Natural killer cell treated with Interleukin-12 subunit alpha and Interleukin-12 subunit beta and Interleukin-15 and Interleukin-18, amount 100 ng/mL, for 72 hours (primary cell): ENCODE measurements at places on chromosomes 5 and 9.

DNA sequence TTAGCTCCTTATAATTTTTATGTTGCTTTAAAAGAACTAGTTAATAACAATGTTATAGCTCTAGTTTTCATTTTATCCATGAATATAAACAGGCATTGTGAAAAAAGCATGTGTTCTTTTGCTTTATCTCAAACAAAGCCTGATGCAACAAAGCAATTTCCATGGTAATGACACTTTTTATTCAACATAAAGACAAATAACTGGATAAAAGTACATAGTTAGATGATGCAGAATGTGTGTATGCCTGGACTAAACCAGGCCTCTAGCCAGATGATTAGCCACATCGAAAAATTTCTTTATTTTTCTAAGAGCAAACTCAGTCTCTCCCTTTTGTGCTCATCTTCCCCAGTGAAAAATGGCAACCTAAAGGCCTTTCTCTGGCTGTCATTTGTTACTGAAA lies 125.6 kb upstream of the TARS1 start:
- no peak overlapping the region for H3K27ac ChIP-seq
- DNase-seq: no peak
- no peaks in the 10 kb centered on the region for H3K36me3 ChIP-seq
- H3K4me1 ChIP-seq: no peaks in the 10 kb centered on the region
- H3K27me3 ChIP-seq: no peaks in the 10 kb centered on the region

- H3K4me3 ChIP-seq: no peak overlapping the region
- no peaks in the 10 kb centered on the region for H3K36me3 ChIP-seq
- H3K27ac ChIP-seq: no peak overlapping the region
- peaks cover 4% of the 10 kb centered on the region for H3K4me1 ChIP-seq
- no peaks in the 10 kb centered on the region for H3K27me3 ChIP-seq
Observed at GRCh38 chr9:136011703-136012496, 50.7 kb upstream of the UBAC1 start.

- H3K4me1 ChIP-seq: peaks cover 13% of the 10 kb centered on the region
- peak overlapping the region; percentile 56 for H3K27ac ChIP-seq
- no peaks in the 10 kb centered on the region for H3K36me3 ChIP-seq
- H3K27me3 ChIP-seq: no peaks in the 10 kb centered on the region
Observed at GRCh38 chr5:55533521-55534435, 986 bp downstream of the PLPP1 start.

- DNase-seq: no peak
- no peaks in the 10 kb centered on the region for H3K36me3 ChIP-seq
- H3K27me3 ChIP-seq: no peaks in the 10 kb centered on the region
- no peak overlapping the region for H3K4me3 ChIP-seq
Observed at GRCh38 chr9:95029720-95030119, 287.8 kb downstream of the FANCC start.

- no peak overlapping the region for H3K27ac ChIP-seq
- H3K4me3 ChIP-seq: no peak overlapping the region
- peaks cover 8% of the 10 kb centered on the region for H3K27me3 ChIP-seq
- H3K36me3 ChIP-seq: no peaks in the 10 kb centered on the region
Observed at GRCh38 chr9:35257986-35258659, 96.3 kb downstream of the UNC13B start.

DNA sequence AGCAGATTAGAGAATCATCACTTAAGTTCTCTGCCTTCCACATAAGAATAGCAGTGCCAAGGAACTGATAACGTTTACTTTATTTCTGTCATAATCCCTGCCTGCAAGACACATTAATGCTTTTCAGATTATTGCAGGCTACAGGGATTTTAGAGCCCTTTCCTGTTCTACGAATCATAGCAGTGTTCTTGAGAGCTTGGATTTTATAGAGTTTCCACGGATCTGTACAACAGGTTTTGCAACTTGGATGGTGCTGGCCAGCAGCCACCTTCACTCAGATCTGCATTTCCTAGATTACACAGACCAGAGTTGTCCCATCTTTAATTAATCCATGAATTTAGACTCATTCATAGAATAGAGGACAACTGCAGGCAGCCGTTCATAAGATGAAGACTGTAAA lies 38.1 kb downstream of the SLC12A2 start:
- H3K4me3 ChIP-seq: no peak overlapping the region
- H3K4me1 ChIP-seq: no peaks in the 10 kb centered on the region
- H3K27me3 ChIP-seq: no peaks in the 10 kb centered on the region

GRCh38 chr5:69502767-69503488 lies 10.3 kb downstream of the OCLN start:
- no peaks in the 10 kb centered on the region for H3K36me3 ChIP-seq
- peaks cover 4% of the 10 kb centered on the region for H3K27me3 ChIP-seq
- H3K4me1 ChIP-seq: no peaks in the 10 kb centered on the region
- no peak for DNase-seq

DNA sequence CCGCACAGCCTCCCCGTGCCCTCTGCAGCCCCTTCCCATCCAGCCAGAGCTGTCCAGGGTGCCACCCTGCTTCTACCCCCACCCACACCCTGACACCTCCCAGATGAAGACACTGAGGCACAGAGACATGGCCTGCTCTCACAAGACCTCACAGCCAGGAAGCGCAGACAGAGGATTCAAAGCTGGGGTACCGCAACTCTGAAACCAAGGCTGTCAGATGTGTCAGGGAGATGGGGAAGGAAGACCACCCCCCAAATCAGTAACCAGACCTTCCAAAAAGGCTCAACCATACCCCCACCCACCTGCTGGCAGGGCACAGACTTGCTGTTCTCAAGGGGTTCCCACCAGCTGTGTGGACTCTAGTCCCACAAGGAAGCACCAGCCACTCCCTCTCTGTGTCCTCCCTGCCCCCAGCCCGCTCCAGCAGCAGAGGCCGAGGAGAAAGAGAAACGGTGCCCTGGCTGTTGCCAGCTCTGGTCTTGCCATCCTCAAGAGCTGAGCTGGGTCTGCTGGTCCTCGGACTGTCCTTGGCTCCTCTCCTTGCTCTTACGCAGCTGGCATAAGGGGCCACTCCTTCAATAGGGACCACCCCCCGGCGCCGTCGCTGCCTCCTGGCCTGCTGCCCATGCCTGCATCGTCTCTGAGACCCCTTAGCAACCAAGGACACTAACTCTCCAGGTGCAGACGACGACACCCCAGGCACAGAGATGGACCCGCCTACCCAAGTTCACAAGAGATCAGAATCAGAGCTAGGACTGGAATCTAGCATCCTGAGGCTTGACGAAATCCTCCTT lies 699 bp downstream of the AKNA start:
- H3K36me3 ChIP-seq: peaks cover 26% of the 10 kb centered on the region
- no peaks in the 10 kb centered on the region for H3K27me3 ChIP-seq
- peak overlapping the region; percentile 82 for H3K27ac ChIP-seq
- peak; percentile 53 for DNase-seq

DNA sequence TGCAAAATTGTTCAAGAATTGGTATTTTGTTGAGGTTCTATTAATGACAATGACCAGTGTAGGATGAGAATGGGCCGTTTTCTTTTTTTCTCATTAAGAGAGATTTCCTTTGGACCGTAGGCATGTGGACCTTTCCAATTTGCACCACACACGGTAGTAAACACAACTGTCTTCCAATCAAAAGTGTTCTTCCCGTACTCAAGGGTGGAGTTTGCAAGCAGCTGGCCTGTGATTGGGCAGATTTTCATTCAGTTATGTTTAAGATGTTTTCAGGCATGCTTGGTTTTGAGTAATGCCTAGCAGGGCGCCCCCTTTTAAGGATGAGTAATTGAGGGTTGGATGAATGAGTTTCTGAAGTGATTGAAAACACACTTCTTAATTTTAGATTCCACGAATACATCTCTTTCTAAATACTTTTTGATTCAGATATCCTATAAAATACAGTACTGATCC lies 2.5 kb downstream of the KDM3B start:
- H3K27me3 ChIP-seq: no peaks in the 10 kb centered on the region
- H3K4me1 ChIP-seq: peaks cover 48% of the 10 kb centered on the region
- no peak for DNase-seq
- peak overlapping the region; percentile 99 for H3K4me3 ChIP-seq
- H3K27ac ChIP-seq: peak overlapping the region; percentile 96
- H3K36me3 ChIP-seq: peaks cover 6% of the 10 kb centered on the region

DNA sequence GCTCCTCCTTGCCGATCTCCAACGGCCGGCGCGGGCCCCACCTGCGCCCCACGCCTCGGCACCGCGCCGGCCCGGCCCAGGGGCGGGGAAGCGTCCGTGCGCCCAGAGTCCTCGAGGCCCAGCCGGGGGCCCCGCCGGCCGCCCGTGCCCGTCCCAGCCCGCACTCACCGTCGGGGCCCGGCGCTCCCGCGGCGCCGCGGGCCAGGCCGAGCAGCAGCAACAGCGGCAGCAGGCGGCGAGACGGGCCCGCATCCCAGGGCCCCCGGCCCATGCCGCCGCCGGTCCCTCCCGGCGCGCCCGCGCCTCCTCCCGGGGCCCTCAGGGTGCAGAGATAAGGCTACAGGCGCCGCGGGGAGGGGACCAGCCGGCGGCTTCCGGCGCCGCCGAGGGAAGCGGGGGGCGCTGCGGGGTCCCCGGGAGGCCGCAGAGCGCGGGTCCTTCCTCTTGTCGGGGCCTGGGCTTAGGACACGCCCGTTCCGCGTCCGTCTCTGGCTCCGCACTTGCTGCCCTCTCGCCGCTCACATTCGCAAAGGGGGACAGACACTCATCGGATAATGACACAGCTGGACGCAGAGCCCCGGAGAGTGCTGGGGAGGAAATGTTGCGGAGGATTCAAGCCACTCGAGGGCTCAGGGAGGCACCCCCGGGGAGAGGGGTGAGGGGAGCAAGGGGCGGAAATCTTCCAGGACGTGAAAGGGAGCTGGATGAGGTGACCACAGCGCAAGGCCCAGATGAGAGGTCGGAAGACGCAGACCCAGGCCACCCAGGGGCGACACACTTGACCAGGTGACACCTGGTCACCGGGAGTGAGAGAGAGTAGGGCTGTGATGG lies at the start of gene SUSD1:
Gene SUSD1 (minus strand): TSS at position 333 of the 831 bp plus-strand sequence. CDS start 62 bp downstream, at position 271.
- peak within 1 kb of the TSS; percentile 94 for H3K27ac ChIP-seq
- H3K4me1 ChIP-seq: peaks cover 60% of the 10 kb centered on the region
- H3K27me3 ChIP-seq: no peaks in the 10 kb centered on the region
- peak; percentile 63 for DNase-seq

GRCh38 chr9:130699047-130699446 lies 5.5 kb downstream of the EXOSC2 start:
- no peak for DNase-seq
- no peak overlapping the region for H3K4me3 ChIP-seq
- peaks cover 34% of the 10 kb centered on the region for H3K4me1 ChIP-seq
- H3K36me3 ChIP-seq: peaks cover 45% of the 10 kb centered on the region
- H3K27me3 ChIP-seq: no peaks in the 10 kb centered on the region

GRCh38 chr5:149963729-149964128 lies 3.2 kb downstream of the SLC26A2 start:
- no peaks in the 10 kb centered on the region for H3K27me3 ChIP-seq
- no peak for DNase-seq
- no peak overlapping the region for H3K4me3 ChIP-seq
- H3K36me3 ChIP-seq: peaks cover 6% of the 10 kb centered on the region
- no peak overlapping the region for H3K27ac ChIP-seq

DNA sequence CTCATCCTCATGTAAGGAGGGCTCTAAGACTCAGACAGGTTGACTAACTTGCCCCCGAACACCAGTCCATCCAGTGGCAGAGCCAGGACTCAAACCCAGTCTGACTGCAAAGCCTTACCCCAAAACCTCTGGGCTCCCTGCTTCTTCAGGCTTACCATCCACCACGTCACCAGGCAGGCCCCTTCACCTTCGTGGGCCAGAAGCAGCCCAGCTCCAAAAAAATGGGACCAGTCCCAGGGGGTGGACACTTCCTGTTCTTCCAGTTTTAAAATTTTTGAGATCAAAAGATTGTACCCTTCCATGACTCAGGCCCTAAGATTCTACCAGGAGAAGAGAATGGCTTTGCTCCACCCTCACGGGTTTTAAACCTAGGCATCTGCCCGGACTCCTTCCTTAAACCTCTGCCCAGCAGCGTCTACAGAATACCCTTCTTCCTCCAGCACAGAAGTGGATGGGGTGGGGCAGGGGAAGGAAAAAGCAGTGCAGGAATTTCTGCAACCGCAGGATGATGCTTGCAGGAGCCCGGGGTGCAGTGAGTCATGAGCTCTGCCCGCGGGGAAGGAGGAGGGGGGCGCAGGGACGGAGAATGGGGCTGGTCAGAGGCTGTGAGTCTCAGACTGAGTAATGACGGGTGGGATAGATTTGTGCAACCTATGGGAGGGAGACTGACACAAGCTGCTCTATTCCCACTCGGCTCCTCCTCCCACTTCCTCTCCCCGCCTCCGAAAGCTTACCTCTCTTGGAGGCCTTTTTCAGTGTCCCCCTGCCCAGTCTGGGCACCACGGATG lies 50.4 kb upstream of the STXBP1 start:
- H3K4me3 ChIP-seq: peak overlapping the region; percentile 24
- H3K27me3 ChIP-seq: no peaks in the 10 kb centered on the region
- H3K27ac ChIP-seq: peak overlapping the region; percentile 67
- DNase-seq: no peak
- no peaks in the 10 kb centered on the region for H3K36me3 ChIP-seq
- peaks cover 26% of the 10 kb centered on the region for H3K4me1 ChIP-seq

DNA sequence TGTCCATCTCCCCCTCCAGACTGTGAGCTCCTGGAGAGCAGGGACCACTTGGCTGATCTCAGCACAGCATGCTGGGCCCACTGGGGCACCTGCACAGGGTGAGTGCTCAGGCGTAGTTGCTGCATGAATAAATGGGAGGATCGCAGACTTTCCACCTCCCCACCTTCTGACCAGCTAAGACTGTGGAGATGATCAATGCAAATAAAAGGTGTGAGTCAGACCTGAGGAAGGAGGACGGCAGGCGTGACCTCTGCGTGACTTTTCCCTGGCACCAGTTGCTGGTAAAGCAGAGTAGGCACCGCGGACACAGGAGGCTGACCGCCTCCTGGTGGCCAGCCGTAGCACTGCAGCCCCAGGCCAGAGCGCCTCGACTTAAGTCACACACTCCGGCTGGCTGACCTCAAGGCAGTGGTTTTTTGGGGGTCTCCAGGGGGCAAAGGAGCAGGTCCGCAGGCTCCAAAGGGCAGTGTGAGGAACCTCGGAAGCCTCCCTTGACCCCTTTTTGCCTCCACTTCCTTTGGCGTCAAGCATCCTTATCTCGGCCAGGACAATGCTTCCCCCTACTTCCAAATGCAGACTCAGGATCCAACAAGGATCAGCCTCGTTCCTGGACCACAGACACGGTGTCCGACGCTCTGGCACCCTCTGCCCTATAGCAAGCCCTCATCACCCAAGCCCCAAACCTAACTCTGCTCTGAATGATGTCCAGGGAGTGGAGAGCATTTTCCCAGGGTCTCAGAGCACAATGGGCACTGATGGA lies 12.7 kb upstream of the TDRD7 start:
- peaks cover 9% of the 10 kb centered on the region for H3K36me3 ChIP-seq
- peak overlapping the region; percentile 68 for H3K4me3 ChIP-seq
- H3K27me3 ChIP-seq: peaks cover 21% of the 10 kb centered on the region
- DNase-seq: peak; percentile 80

DNA sequence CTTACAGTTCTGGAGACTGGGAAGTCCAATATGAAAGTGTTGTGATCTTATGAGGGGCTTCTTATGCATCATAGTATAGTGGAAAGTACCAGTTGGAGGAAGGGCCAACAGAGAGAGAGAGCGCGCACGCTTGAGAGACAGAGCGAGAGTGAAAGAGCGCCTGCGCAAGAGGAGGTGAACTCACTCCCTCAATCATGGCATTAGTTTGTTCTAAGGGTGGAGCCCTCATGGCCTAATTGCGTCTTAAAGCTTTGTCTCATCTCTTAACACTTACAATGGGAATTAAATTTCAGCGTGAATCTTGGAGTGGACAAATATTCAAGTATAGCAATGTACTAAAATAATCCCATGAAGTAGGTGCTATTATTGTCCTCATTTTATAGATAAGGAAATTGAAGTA lies 303.2 kb downstream of the OSTF1 start:
- H3K4me1 ChIP-seq: no peaks in the 10 kb centered on the region
- H3K27me3 ChIP-seq: peaks cover 7% of the 10 kb centered on the region
- no peak overlapping the region for H3K27ac ChIP-seq
- no peaks in the 10 kb centered on the region for H3K36me3 ChIP-seq
- no peak for DNase-seq
- H3K4me3 ChIP-seq: no peak overlapping the region
